Stimulated activated naive CD8-positive, alpha-beta T cell treated with anti-CD3 and anti-CD28 coated beads, Interleukin-15, amount 100 ng/mL, for 72 hours (primary cell): ENCODE measurements at places on chromosomes 12 and 14.

- DNase-seq, result no peak
Observed at GRCh38 chr14:105366386-105367074, 31.8 kb upstream of the TEX22 start.

- DNase-seq, result no peak
Observed at GRCh38 chr14:98714626-98715425, 557.2 kb downstream of the BCL11B start.

GRCh38 chr12:153080-153746 lies 60.7 kb downstream of the SLC6A12 start:
- peak; percentile 54 for DNase-seq

DNA sequence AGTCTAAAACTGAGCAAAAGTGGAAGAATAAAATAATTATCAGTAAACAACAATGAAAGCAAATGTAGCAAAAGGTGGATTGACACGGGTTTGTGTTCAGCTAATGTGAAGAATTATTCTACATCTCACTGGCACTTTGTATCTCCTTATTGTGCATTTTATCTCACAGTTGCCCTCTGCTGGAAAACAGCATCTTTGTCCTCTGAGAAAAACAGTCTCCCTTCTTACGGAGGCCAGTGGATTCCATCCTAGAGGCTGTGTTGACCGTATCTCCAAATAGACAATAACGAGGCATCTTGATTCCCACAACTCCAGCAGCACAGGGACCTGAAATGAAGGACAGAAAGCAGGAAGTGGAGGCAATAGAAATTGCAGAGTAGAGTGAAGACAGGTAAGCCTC lies 51.3 kb upstream of the PLBD1 start:
- no peak for DNase-seq

GRCh38 chr14:104797115-104798044 lies 1.8 kb upstream of the AKT1 start:
- no peak for DNase-seq

- DNase-seq, result no peak
Observed at GRCh38 chr14:88904864-88905263, 80.4 kb downstream of the TTC8 start.
